ENCODE measurements at places on chromosomes 1 and 21.

- no peak for DNase-seq
Observed at GRCh38 chr1:31822766-31823165, 6.9 kb upstream of the SPOCD1 start.

GRCh38 chr1:25628741-25629421, 12.3 kb downstream of the MAN1C1 start:
- DNase-seq: no peak

DNA sequence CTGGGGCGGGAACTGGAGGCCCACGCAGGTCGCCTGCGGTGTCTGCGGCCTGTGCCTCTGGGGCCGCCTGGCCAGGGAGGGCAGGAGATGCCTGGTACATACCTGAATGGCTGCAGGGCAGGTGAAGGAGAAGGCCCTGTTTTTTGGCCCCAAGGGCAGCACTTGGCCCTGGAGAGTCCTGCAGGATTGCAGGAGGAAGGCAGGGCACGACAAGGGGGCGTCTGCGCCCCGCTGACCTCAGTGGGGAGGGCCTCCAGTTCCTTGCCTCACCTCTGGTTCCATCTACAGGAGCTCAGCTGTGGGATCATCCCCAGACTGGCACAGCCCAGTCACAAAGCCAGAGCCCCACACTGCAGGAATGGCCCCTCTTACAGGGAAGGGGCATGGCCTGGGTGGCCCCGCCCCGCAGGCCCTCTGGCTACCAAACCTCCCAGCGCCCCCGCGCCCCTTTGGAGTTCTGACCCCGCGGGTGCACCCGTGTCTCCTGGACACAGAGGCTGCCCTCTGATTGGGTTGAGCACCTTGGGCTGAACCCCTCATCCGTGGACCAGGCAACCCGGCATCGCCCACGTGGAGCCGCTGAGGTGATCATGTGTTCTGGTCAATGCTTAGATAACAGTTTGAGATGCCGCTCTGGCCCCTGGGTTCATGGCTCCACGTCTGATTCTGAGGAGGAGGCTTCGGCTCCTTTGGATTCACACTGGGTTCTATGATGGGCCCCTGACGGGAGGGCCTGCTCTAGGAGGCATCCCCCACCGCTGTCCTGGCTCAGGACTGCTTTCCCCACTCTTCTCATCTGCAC, 1.3 kb upstream of the PEX10 start:
- peak; percentile 66 for DNase-seq

GRCh38 chr1:199221371-199222150, 582.7 kb downstream of the PTPRC start:
- DNase-seq: no peak

DNA sequence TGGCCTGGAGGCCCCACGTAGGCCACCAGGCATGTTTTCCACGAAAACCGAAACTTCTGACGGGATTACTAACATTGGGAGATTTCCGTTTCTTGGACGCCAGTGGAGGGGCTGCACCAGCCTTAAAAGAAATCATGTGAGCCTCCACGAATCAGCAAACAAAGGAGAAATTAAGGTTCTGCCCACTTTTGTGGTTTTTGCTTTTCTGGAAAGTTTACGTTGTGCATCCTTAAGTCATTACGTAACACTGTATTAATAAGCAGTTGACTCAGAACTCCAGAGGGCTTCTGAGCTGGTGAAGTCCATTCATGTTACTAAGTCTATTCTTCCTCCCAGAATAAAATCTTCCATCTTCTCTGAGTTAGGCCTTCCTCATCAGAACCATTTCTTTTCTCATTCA, 168.5 kb downstream of the PSMG1 start:
- DNase-seq: peak; percentile 63

GRCh38 chr1:79376106-79376505, 369.6 kb upstream of the ADGRL4 start:
- no peak for DNase-seq

GRCh38 chr1:243271996-243272395, 16.2 kb downstream of the SDCCAG8 start:
- DNase-seq: no peak

- DNase-seq: no peak
Observed at GRCh38 chr21:44596068-44596725, 3.9 kb upstream of the KRTAP10-6 start.
